ENCODE measurements at places on chromosomes 5 and 9.
A peak's percentile ranks its signal among the peaks of the same experiment; 100 is the strongest.

- DNase-seq, result no peak
Measured at GRCh38 chr5:24817966-24818365, 173.2 kb upstream of the CDH10 start.

DNA sequence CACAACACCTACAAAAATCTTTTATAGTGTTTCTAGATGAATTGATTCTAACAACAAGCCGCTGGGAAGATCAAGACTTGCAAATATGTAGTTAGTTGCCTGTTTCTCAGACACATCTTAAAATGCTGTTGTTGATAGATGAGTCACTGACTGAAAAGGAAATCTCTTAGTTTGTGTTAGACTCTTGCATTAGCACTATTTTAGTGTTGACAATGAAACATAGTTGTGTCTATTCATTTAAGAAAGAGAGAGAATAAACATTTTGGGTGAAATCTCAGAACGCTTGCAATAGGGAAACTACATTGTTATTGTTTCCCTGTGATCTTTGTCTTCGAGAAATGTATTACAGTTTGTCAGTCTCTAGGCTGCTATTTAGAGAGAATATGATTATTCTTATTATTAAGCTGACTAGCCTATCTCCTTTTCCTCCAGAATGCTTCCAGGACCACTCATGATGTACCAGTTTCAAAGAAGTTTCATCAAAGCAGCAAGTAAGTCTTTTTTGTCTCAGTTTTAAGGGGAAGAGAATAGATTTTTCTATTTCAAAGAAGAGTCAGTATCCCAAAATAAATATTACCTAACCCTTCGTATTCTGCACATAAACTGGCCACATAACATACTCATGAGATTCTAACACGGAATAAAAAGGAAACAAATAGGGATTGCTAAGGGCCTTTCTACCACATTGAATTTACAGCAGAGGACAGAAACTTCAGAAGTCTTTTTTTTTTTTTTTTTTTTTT, 285.6 kb downstream of the ARHGAP26 start:
- DNase-seq, result no peak

DNA sequence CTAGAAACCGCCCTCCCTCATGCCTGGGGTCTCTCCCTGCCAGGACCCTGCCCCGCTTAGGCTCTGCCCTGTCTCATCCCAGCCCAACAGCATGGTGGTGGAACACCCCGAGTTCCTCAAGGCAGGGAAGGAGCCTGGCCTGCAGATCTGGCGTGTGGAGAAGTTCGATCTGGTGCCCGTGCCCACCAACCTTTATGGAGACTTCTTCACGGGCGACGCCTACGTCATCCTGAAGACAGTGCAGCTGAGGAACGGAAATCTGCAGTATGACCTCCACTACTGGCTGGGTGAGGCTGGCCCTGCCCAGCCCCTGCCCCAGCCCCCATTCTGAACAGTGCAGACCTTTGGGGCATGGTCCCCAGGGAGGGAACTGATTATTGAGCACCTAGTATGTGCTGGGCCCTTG, 33.9 kb downstream of the GSN start:
- no peak for DNase-seq

DNA sequence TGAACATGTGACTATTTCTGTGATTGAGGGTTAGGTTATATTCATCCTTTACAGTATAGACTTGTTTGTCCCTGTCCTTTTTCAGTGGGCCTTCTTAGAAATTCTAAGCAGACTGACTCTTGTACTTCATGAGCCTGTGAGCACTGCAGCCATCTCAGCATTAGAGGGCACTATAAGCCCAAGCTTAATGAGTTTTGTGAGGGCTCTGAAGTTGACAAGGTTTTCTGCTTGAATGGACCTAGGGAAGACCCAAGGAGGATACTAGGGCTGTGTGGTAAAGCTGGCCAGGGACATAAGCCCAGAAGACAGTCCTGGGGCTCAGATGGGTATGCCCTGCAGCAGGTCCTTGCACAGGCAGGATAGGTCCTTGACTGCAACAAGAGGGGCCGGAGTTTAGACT, 126.5 kb downstream of the MRPS30 start:
- DNase-seq, result peak; percentile 18

- DNase-seq, result peak; percentile 26
Measured at GRCh38 chr9:91678807-91679580, 255.4 kb upstream of the NFIL3 start.

GRCh38 chr5:453725-454481, 10.9 kb downstream of the EXOC3 start:
- no peak for DNase-seq

DNA sequence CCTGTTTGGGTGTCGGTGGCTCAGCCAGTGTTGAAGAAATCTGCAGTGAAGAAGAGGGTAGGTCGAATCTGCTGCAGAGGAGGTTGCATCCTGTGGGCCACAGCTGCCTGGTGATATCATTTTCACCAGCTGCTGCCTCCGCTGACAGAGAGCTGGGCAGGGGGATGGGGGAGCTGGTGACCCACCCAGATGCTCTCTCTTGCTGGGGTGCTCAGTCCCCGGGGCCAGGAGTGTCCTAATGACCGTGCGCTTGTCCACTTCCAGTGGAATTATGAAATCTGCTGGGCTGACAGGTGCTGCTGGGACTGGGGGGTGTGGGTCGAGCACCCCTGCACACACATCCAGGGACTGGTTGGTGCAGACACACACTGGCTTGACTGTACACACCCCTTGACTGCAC, 83.2 kb upstream of the IRX4 start:
- no peak for DNase-seq

GRCh38 chr5:111697215-111697614, 59.8 kb downstream of the NREP start:
- no peak for DNase-seq

DNA sequence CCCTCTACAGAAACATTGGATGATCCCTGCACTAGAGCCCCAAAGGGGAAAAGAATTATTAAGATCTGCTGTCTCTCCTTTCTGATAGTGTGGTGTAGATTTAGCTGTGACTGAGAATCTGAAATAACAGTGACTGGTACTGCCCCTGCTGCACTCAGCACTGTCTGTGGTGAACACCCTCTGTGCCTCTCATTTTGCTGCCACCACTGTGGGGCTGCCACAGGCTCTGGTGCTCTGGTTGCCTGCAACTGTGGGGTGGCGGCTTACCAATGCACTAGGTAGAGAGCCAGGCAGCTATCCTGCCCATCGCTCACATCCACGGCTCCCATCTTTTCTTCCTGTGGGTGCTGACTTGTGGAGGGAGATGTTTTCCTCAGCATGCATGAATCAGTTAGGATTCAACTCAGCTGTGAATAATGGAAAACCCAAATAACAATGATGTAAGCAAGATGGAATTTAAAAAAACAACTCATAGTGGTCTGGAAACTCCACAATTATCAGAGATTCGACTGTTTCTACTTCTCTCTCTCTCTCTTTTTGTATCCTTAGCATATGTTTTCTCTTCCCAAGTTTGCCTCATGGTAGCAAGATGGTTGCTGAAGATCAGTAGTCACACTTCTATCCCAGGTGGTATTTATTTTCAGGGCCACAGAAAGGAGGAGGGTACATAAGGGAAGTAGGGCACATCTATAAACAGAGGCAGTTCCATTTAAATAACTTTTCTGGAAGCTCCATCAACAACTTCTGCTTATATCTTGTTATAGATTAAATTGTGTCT, 99.8 kb upstream of the DAP start:
- DNase-seq, result peak; percentile 85

DNA sequence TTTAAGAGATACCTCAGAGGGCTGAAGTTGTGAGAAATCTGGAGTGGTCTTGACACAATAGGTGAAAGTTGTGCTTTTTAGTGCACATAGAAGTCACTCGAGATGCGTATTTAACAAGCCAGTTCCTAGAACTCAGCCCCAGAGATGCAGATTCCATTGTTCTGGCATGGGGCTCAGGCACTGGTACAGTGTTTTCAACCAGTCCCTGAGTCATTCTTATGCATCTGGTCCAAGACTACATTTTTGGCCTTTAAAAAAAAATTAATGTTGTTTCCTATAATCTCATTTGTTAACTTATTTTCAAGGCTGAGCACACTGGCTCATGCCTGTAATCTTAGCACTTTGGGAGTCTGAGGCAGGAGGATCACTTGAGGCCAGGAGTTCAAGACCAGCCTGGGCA, 29.6 kb downstream of the PTTG1 start:
- no peak for DNase-seq

Data from kidney tubule cell (primary cell).